ENCODE measurements at places on chromosomes 13 and 19.

GRCh38 chr13:112252804-112253590 is 123.2 kb upstream of the SPACA7 start:
- no peak for DNase-seq

DNA sequence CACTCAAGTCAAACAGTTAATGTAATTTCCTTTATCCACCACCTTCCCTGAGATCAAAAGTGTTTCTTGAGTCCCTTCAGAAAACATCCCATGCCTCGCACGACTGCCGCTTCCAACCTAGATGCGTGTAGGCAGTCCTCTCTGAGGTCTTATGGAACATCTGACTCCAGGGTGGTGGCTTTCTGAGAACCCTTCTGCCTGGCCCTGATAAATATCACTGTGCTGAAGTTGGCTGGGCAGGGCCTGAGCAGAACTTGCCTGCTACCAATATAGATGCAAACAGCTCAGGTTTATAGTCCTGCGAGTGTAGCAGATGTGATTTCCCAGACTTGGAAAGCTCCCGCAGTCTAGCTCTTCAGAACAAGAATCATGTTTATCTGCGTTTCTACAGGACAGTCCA is 61.1 kb upstream of the GPR12 start:
- DNase-seq = no peak

DNA sequence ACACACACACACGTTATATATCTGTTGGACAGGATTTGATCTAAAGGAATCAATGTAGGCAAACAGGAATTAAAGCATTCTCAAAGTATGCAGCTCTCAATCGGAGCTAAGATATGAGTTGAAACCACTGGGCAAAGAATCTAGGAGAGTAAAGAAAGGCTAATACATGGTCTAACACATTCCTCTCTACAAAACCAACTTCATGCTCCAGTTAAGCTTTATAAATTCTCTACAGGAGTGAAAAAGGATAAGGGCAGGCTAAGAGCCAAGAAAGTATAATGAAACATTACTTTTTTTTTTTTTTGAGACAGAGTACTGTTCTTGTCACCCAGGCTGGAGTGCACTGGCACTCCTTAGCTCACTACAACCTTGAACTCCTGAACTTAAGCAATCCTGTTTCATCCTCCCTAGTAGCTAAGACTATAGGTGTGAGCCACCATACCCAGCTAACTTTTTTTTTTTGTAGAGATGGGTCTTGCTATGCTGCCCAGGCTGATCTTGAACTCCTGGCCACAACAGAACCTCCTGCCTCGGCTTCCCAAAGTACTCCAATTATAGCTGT is 10.6 kb downstream of the FBXL3 start:
- DNase-seq = no peak

- DNase-seq = no peak
These were observed 100.3 kb downstream of the ITGBL1 start for GRCh38 chr13:101552786-101553185.

DNA sequence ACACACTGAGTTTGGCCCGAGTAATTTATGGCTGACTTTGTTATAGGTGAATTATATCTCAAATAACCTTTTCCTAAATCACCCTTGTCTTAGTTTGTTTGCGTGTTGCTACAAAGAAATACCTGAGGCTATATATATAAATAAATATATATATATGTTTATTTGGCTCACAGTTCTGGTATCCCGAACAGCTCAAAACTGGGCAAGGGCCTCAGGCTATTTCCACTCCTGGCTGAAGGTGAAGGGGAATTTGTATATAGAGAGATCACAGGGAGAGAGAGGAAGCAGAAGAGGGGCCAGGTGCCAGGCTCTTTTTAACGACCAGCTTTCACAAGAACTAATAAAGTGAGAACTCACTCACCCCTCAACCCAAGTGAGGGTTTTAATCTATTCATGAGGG is 159.9 kb upstream of the STARD13 start:
- no peak for DNase-seq

GRCh38 chr19:41297628-41298347 is 12.2 kb upstream of the CCDC97 start:
- DNase-seq = no peak

DNA sequence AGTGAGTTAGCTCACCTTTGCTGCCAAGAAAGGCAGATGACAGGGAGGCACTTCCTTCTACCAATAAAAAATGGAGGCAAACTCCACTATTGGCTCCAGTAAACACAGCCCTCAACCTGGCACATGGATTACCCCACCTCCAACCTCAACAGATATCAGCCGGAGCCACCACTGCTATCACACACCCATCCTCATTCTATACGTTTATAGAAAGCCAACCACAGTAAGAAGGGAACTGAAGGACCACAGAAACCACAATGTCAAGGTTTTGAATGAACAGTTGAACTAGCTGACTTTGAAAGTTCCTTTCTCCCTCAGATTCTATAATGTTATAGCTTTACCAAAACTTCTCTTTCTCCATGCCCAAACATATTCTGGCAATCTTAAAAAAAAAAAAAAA is 526.2 kb downstream of the UQCRFS1 start:
- no peak for DNase-seq

GRCh38 chr13:69595181-69595580 is 512.4 kb upstream of the ATXN8OS start:
- no peak for DNase-seq

DNA sequence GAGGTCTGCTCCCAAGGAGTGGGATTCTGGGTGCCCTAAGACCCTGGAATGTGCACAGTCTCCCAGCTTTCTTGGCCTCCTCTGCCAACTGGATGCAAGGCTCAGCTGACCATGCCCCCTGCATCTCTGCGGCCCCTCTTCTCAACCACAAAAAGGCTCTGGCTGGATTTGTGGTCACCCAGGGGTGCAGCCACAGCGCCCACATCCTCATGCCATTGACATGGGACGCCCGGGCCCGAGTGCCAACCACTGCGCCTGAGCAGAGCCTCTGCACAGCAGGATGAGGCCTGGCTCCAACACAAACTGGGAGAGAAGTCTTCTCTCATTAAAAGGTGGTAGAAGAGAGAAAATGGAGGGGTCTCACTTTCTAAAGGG is 103.5 kb downstream of the FOXO1 start:
- no peak for DNase-seq

GRCh38 chr13:110179116-110179856 is 127.7 kb downstream of the COL4A1 start:
- no peak for DNase-seq

GRCh38 chr13:42832341-42833096 is 51.1 kb downstream of the FAM216B start:
- no peak for DNase-seq

- DNase-seq = no peak
These were observed 9.5 kb downstream of the KMT2B start for GRCh38 chr19:35727053-35727955.

GRCh38 chr13:50285283-50285682 is 270.0 kb downstream of the KCNRG start:
- no peak for DNase-seq

GRCh38 chr13:62309904-62310303 is 894.3 kb upstream of the PCDH20 start:
- no peak for DNase-seq

DNA sequence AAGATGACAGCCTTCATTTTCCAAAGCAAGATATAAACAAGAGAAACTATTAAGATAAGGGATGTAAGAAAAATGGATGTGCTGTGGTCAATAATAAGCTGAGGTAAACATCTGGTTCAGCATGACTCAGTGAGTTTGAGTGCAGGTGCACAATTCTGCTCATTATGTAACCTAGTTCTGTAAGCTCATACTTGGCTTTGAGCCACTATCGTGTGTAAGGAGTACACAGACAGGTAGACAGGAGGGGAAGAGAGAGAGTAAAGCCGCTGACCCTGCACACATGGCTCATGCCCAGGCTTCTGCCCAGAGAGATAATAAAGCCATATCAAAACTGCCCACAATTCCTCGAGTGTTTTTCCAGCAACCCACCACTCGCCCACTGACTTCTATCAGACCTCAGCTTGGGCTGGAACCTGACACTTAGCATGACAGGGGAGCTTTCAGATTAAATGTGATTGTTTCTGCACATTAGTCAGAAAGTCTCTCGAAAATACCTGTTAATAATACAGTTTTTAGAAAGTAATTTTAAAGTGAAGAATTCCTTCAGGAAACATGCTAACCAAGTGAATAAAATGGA is 51.7 kb downstream of the ZNF91 start:
- no peak for DNase-seq

- DNase-seq = no peak
These were observed 387.6 kb downstream of the SLITRK6 start for GRCh38 chr13:85411591-85411990.

- no peak for DNase-seq
These were observed 2.5 kb upstream of the ZMYM2 start for GRCh38 chr13:19955873-19956559.

DNA sequence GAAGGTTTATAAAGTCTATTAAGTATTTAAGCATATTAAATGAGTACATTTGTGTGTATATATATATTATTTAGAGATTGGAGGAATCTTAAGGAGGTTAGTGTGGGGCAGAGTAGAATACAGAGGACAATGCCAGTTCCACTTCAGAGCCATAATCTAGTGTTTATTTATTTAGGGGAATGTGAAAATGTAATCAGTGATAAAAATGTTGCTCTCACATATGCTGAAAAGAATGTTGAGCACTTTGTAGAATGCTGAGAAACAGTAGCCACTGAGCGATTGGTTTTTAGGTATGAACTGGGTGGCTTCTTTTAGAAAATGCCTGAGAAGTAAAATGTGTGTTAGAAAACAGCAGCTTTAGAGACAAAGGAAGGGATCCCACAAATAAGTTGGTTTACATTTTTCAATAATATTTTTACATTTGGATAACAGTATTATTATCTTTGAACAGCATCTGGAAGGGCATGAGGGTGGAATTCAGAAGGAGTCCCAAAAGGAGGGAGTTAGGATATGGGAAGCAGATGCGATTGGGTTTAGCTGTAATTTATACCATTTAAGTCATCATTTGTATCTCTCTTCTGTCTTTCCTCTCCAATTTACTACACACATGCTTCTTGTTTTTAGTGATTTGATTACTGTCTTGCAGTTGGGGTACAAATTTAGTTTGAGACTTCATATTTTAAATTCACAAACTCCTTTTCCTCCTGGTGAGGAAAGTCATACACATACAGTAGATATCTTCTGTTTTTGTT is 68.6 kb downstream of the NDFIP2 start:
- no peak for DNase-seq

DNA sequence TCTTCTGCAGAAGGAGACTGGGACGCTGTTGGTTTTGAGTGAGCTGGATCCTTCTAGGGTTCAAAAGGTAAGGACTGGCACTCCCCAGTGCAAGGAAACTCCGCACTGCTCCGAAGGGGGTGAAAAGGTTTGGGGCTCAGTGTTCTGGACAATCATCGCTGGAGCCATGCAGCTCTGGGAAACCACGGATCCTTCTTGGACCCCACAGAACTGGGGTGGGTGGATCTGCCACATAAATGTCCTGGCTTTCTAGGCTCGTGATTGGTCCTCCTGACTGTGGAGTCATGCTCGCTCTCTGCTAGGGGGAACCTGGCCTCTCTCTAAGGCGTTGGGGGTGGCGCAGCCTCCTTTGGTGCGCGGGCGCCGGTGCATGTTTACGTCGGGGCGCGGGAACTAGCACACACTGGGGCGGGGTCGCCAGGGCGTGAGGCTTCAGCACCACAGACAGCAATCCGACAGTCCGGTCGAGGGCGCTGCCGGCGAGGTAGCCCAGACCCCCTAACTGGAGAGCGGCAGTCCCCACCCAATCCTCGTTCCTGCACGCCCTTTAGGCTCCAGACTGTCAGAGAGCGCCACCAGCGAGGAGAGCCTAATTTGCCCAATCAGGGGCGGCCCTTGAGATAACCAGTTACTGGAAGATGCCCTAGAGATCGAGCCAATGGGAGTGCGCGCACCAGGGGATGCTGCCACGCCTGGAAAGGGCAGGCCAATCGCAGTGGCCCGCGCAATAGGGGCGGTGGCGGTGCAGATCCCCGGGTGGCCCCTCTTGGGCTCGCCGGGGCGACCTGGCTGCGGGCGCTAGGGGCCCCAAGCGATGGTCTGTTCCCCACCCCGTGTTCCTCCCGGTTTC is 913 bp upstream of the ELAVL3 start:
- peak; percentile 97 for DNase-seq

DNA sequence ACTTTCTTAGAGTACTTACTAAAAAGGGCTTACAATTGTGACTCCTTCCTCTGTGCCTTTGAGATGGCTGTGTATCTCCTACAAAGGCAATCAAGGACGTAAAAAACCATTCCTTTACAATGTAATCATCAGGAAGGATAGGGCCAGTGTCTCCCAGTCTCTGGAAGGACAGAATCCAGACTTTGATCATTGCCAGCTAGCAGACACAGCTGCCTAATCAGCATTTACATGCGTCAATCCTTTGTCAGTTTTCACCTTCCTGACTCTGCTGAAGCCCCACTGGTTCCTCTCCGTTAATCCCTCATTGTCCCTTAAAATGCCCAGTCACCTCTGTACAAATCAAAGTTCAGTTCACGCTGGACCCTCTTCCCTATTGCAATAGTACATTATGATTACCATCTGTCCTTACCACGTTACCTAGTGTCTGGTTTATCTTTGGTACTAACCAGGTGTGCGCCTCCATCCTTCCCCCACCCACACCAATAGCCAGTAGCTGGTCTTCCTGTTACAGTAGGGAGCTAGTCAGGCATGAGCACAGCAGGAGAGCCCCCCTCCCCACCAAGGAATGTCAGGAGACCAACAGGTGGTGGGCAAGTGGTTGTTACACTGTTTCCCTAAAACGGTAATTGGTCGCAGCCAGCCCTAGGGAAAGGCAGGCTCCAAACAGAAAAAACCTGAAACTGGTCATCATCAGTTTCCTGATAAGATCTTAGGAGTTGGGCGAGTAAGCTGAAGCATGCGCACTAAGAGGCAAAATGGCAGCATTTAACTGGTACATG is 49.7 kb downstream of the TGDS start:
- DNase-seq = no peak

DNA sequence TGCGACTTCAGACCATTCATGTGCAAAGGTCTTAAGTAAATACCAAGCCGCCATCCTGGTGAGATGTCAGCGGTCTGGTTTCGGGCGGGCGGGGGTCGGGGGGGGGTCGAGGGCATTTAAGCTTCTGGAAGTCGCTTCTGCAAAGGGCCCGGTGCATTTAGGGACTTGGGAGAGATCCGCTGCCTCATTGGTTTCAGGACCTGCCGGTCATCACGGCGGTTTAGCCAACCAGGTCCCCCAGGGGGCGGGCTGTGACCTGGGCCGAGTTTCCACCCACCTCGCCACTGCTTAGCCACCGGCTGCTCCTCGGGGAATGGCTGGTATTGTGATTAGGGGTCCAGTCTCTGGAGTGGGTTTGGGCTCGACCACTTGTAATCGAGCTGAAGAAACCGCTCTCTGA is 7.8 kb downstream of the ANKLE1 start:
- peak; percentile 91 for DNase-seq

- no peak for DNase-seq
These were observed 64.8 kb upstream of the GPR183 start for GRCh38 chr13:99371956-99372355.

GRCh38 chr13:102968572-102969228 is 97.5 kb downstream of the SLC10A2 start:
- DNase-seq = no peak

GRCh38 chr19:18417250-18418028 is 1.8 kb upstream of the SSBP4 start:
- peak; percentile 85 for DNase-seq

GRCh38 chr13:40148101-40148500 is 492.6 kb downstream of the COG6 start:
- no peak for DNase-seq

GRCh38 chr13:109274188-109274821 is 512.1 kb downstream of the IRS2 start:
- DNase-seq = peak; percentile 63

- peak; percentile 96 for DNase-seq
These were observed 33.2 kb downstream of the CCNE1 start for GRCh38 chr19:29844891-29845573.

Measured in H9 (cell line).